Body of pancreas (tissue), 4 donors: ENCODE measurements at places on chromosomes 5 and 9. TPM values are rescaled to one million over a fixed set of nuclear protein-coding genes. Genes with fewer than 3 reads are reported as not detected.

TRIP13 gene
- 1.3 TPM for total RNA-seq

CCL21 gene
- total RNA-seq = 32.6 TPM

PNPLA7 gene
- 16.1 TPM for total RNA-seq

MRPL22 gene
- 18.5 TPM for total RNA-seq

CA9 gene
- total RNA-seq = 2.6 TPM
